Stimulated activated CD8-positive, alpha-beta memory T cell treated with anti-CD3 and anti-CD28 coated beads, Interleukin-7, amount 100 ng/mL, for 4 hours (primary cell): ENCODE measurements at places on chromosomes 16 and 17.

GRCh38 chr16:19167710-19168370 is at the start of gene SYT17:
Gene SYT17, plus strand, starts transcription at chr16:19168240. Its CDS starts 407 bp downstream, at chr16:19168647.
- peak; percentile 8 for DNase-seq

DNA sequence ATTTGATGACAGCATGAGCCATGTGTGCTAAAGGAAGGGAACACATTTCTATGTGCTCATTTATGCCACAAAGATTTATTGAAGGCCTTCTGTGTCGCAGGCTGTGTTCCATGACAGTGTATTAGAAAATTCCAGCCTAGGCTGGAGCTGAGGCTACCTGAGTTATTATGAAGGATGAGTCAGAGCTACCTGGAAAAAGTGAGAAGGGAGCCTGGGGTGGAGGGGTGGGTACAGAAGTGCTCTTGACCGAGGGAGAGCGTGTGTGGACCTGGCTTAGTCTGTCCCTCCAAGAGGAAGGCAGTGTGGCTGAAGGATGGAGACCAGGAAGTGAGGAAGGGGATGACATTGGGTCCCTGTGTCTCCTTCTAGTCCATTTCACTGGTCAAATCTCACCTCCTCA is 98.3 kb downstream of the N4BP1 start:
- no peak for DNase-seq

DNA sequence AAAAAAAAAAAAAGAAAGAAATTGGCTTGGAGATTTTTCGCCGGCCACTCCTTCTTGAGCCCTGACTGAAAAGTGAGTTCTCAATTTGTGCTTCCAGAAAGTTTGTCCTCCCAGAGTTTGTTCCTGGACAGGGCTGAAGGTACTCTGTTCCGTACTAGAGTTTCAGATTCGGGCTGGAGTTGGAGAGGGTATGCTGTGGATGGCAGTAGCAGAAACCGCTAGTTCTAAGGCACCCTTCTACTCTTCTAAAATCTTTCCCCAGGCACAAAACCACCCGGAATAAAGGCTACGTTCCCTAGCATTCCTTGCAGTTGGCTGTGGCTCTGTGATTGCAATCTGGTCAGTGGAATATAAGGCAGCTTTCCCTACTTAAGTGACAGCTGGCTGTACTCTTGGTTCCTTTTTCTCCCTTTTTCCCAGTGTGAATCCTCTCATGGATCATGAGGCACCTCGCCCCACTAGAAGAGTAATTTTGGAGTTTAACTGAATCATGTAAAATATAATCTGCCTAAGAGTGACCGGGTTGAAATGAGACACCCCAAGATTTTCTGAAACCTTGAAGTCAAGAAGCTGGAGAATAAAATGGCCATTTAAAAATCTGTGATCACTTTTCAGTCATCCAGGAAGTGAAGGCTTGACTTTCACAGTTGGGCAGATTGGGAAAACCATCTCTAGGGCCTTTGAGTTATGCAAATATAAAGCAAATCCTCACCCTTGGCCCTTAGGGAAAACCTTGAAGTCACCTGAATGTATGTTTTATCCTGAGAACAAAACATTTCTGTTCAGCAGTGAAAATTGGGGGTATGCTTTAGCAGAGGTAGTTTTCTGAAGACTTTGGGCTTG is 901 bp upstream of the HEATR6 start:
- no peak for DNase-seq

- no peak for DNase-seq
These were observed 5.5 kb downstream of the PLSCR3 start for GRCh38 chr17:7388856-7389255.

DNA sequence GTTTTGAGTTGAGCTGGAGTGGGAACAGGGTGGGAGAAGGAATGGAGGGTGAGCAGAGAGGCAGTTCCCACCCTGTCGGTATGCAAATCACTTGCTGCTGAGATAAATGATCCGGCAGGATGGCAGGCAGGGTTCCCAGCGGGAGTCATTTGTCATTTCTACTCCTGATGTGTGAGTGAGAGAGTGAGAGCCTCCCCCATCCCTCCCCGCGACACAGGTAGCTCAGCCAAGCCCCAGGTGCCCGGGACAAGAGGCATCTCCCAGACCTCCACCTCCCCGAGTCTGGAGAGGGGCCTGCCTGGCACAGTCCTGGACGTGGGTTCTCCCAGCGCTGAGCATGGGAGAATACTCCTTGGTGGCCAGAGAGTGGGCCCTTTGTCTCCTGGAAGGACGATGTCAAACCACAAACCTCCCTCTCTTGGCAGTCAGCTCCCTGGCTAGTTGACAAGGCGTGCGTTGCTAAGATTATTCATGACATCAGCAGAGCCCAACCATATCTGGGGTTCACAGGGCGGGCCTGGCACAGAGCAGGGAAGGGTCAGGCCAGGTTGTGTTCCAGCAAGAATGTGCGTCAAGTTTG is 33.7 kb upstream of the TNRC6C start:
- DNase-seq: no peak

GRCh38 chr17:58643147-58643546 is 48.7 kb downstream of the TEX14 start:
- no peak for DNase-seq

DNA sequence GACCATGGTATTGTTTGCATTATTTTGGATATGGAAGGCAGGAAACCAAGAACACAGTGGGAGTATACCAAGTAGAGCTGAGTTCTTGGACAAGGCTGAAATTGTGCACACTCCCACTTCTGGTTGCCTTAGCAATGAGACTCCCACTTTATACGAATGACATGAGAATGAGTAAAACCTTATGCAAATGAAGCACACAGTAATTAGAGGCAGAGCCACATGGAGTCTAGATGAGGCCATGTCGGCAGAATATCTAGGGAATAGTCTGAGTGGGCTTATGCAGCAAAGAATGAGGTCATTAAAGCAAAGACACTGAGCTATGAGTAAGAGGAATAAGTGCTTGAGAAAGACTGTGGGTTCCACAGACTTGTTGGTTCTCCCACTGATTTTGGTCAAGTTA is 178.7 kb downstream of the GRIN2A start:
- DNase-seq: no peak

- no peak for DNase-seq
These were observed 6.2 kb downstream of the ZNF276 start for GRCh38 chr16:89727406-89728120.

DNA sequence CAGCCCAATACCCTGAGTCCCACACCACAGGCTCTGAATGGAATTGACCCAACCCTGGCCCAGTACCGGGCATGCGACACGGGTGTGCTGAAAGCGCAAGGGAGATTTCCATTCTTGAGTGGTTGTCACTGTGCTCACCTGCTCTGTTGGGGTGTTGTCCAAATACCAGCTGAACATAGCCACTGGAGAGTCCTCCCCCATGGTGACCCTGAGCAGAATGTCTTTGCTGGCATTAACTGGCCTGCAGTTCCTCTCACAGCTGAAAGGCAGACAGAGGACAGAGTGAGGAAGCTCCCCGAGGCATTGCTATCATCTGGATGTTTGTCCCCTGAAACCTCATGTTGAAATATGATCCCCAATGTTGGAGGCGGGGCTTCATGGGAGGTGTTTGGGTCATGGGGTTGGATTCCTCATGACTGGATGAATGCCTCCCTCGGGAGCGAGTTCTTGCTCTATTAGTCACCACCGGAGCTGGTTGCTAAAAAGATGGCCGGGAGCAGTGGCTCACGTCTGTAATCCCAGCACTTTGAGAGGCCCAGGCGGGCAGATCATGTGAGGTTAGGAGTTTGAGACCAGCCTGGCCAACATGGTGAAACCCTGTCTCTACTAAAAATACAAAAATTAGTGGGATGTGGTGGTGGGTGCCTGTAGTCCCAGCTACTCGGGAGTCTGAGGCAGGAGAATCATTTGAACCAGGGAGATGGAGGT is 57.3 kb upstream of the BCO1 start:
- DNase-seq: no peak

DNA sequence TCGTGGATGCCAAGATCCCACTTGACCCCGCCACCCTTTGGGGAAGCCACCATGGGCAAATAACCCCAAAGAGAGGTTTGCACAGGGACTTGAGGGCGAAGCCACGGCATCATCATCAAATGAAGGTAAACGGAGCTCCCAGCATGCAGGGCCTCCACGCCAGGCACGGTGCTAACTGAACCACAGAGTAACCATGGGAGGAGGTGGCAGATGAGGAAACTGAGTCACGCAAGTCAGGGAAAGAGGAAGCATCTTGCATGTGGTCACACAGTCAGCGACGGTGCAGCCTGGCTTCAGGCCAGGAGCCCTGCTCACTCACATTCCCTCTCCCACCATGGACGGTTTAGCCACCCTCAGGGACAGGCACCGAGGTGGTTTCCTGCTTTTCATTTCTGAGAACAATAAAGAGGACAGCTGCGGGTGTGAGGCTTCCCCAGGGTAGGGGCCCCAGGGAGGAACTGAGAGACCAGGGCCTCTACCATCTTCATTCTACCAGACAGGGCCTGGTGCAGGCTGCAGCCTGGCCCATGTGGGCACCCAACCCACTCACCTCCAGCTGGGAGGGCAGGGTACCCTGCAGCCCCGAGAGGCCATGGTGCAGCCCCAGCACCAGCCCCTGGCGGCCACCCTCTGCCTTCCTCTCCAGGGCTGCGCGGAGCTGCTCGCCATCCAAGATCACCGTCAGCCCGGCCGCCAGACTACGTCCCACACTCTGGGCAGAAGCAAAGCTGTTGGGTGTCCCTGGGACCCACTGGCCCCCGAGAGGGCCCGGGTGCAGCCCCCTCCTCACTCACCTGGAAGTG is 78.3 kb downstream of the RMI2 start:
- DNase-seq: no peak

GRCh38 chr17:74150428-74151025 is 53.0 kb upstream of the RPL38 start:
- DNase-seq: no peak

- DNase-seq: no peak
These were observed 22.9 kb downstream of the DHRS7C start for GRCh38 chr17:9768381-9768934.

DNA sequence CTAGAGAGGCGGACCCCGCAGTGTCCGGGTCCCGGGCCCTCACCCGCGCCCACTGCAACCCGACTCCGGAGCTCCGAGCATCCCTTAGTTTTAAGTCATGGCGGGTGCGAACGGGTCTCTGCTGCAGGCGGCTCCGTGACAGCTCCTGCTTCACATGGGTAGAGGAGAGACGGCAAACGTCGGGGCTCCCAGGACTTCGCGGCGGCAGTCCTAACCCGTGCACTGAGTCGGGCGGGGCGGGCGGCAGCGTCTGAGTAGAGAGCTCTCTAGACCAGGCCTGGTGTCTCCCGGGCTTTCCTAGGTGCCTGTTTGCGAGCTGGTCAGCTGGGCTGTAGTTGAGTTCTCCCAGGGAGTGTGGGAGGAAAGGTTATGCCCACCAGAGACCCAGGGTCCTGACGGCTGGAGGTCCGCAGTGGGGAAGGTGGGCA is 345 bp downstream of the TSC2 start:
- DNase-seq: no peak
